ENCODE measurements at places on chromosomes 12 and 14. TPM values are rescaled to one million over a fixed set of nuclear protein-coding genes. Genes with fewer than 3 reads are reported as not detected.

DNA sequence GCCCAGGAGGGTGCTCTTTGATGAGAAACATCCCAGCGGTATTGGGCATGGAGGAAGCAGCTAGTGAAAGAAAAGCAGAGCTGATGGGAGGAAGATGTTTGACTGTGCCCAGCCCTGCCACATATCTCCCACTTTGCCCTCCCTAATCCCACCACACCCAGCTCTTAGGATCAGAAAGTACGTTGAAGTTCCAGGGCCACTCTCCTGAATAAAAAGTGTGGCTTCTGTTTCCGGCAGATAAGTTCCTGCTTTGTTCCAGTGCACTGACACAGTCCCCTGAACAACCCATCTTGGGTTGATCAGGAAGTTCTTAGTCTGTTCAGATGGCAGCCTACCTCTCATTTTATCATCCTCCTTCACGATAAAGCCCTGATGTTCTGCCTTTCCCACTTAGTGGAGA lies 16.5 kb downstream of the TPCN1 start:
- no peak for DNase-seq

DNA sequence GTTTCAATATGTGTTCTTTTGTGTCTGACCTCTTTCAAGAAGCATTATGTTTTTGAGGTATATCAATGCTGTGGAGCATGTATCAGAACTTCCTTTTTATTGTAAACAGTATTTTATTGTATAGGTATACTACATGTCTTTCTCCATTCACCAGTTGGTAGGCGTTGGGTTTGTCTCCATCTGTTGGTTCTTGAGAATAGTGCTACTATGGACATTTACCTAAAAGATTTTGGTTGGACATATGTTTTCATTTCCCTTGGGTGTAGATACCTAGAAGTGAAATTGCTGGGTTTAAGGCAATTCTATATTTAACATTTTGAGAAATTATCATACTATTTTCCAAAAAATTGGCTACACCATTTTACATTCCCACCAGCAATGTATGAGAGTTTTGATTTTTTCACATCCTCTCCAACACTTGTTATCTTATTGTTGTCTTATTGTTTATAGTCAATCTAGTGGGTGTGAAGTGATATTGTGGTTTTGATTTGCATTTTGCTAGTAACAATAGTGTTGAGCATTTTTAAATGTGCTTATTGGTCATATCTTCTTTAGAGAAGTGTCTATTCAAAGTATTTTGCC lies 409.2 kb downstream of the IPO8 start:
- DNase-seq = peak; percentile 24

DNA sequence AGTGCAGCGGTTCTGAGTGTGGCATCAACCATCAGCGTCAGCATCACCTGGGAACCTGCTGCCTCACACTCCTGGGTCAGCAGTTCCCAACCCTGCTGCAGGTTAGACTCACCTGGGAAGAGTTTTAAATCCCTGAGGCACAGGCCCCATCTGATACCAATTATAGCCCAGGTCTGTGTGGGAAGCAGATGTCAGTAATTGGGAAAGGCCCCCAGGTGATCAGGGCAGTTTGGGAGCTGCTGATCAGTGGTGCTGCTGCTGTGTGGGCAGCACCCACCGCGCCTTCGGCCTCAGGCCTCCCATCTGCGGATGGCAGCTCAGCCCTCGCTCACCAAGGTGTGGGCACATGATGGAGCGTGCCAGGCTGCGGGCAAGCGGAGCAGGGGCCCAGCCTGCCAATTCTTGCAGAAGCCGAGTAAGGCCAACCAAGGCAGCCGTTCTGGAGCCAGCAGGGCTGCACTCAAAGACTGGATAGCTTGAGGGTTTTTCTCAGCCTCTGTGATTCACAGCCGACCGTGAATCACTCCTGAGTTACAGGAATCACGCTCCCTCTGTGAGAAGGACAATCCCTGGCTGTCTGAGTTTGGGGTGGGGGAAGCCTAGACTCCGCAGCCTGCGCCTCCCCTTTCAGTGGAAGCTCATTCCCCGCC lies 155.6 kb upstream of the SFSWAP start:
- DNase-seq = peak; percentile 61

GRCh38 chr14:45526715-45527549 lies 273.9 kb upstream of the MIS18BP1 start:
- peak; percentile 21 for DNase-seq

The CLEC7A gene
- not detected for polyA plus RNA-seq
